HTR-8/SVneo (cell line): ENCODE measurements at places on chromosomes 1 and 21.

GRCh38 chr1:32917521-32917920 lies 16.3 kb upstream of the TMEM54 start:
- DNase-seq = no peak

DNA sequence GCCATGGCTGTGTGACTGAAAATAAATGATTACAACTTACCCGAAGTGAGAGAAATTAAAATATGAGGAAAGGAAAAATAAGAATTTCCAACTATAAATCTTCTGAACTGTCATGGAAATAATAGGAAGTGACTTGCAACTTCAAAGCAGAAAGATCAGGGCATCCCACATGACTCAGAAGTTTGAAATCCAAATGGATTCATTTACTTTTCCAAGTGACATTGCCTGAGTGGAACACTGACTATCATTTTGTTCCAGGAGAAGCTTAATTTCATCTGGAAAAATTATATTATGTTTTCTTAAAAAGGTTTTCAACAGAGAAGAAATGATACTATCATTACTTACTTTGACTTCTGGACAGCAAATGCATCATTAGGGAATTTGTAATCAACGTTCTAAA lies 110.8 kb downstream of the GREM2 start:
- peak; percentile 42 for DNase-seq

GRCh38 chr1:225851805-225852204 lies 30.4 kb downstream of the TMEM63A start:
- no peak for DNase-seq

GRCh38 chr1:2406451-2407041 lies 5.8 kb downstream of the PEX10 start:
- no peak for DNase-seq

- no peak for DNase-seq
These were observed 74.4 kb upstream of the TMPRSS2 start for GRCh38 chr21:41582298-41582840.

DNA sequence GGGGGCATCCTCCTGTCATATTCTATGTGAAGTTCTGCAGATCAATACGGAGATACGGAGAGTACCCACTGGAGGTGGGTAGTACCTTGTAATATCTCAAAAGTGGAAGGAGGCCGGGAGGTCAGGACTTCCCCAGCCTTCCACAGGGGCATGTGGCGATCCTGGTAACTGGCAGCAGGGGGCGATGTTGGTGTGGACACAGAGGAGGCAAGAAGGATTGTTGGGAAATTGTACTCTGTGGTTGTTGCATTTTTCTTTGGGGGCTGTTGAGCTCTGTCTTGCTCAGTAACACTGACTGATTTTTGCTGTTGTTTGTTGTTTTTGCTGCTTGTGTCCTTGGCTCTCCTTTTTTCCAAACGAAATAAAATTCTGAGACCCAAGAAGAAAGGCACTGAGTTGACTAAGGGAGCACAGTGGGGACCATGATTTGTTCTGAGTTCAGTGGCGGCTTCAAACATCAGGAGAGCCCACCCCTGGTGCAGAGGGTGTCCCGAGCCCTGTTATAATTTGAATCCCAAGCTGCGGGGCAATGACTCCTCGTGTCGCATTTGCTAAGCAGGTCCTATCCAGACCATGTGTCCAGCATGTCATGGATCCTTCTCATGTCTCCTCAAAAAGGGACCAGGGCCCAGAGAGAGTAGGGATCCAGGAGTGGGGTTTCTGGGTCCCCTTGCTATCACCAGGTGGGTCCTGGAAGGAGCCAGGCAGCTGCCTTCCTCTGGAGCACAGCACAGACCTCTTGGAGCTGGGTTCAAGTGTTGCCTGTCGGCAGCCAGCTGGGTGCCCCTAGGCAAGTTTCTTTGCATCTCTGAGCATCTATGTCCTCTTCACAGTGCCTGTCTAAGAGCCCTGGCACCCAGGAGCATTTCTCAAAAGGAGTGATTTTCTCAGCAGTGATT lies 22.8 kb downstream of the LHX4 start:
- peak; percentile 61 for DNase-seq

- DNase-seq = no peak
These were observed 1.6 kb downstream of the RPF1 start for GRCh38 chr1:84480650-84481049.

DNA sequence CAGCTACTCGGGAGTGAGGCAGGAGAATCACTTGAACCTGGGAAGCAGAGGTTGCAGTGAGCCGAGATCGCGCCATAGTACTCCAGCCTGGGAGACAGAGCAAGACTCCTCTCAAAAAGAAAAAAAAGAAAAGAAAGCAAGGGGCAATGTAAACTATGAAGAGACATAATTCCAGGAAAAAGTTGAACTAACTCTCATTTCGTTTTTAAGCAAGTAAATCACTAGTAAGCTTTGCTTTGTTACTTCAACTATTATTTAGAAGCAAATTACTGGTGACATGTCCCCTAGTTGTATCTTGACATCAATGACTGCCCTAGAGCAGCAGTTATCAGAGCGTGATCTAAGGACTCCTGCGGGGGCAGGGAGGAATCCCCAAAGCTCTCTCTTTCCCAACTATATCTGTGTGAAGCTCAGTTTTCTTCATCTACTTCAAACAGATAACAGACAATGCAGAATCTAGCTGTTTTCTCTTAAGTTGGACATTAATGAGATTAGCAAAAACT lies 18.7 kb downstream of the CLSTN1 start:
- DNase-seq = no peak

DNA sequence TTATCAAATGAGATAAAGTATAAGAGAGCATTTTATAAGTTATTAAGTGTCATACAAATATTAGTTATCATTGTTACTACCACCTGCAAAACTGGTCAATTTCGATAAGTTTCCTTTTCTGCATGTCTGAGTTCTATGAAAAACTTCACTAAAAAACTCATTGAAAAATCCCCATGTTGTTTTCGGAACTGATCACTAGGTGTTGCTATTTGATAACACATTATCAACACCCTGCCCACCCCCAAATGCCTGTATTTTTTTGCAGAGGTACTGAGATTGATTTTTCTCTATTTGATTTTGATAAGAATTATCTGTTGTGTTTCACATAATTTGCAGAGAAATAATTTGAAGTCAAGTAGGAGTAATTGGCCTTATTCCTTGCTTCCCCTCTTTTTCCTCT lies 22.1 kb upstream of the DISP1 start:
- DNase-seq = peak; percentile 36

DNA sequence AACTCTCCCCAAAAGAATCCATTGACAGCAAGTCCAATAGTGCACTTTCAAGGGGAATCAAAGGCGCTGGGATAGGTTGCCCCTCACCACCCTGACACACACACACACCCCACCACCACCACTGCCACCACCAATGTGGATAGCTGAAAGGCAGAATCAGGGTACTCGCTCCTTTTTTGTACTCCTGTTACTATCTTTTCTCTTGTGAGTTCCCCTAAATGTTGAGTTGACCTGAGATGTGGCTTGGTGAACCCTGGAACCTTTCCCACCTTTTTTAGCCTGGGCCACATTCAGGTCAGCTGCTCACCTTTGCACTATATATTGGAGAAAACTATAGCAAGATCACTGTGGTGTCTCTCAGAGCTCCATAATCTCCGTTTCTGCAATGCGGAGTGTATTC lies 3.9 kb downstream of the S100A8 start:
- no peak for DNase-seq

GRCh38 chr21:44653656-44654575 lies 543 bp downstream of the KRTAP12-4 start:
- DNase-seq = no peak

- DNase-seq = no peak
These were observed 78.2 kb downstream of the MACF1 start for GRCh38 chr1:39282537-39283216.

- no peak for DNase-seq
These were observed 3.4 kb upstream of the ETS2 start for GRCh38 chr21:38802050-38803026.

DNA sequence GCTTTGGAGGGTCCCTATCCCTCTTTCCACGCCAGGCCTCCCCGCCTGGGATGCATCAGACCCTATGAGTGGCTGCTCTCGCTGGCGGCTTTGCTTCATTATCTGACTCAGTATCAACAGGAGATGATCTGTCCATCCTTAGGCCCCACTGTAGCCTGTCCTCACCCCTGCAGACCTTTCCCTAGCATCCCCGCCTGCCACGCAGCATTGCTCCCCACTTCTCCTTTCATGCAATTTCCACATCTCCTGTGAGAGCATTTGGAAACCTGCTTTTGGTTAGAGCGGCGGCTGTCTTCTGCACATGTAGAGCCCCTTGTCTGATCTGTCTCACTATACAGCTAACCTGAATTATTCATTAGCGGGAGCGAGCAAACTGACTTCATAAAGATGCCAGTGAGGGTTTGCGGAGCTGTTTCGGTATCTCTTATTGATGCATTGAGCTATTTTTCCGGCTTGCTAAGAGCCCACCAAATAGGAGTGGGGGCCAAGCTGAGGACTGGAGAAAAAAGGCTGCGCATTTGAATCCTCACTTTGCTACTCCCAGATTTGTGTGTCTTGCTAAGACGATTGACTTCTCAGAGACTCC lies 40.0 kb upstream of the ATP2B4 start:
- no peak for DNase-seq

- DNase-seq = no peak
These were observed 147.9 kb downstream of the RASAL2 start for GRCh38 chr1:178241837-178242236.

DNA sequence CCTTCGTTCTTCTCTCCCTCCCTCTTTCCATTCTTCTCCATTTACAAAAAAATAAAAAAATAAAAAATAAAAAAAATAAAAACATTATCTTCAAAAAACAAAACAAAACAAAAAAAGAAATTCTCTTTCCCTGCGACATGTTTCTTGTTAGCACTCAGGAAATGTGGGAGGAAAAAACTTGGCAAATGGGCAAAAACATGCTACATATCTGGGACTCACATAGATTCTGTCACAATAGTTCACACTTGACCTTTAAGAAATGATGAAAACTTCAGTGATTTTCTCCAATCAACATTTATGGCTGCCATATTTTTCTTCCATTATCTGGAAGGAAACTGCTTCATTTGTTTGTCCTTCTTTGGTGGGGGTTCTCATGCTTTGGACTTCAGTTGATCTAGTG lies 109.3 kb downstream of the PRKAB2 start:
- no peak for DNase-seq

GRCh38 chr1:81540216-81540615 lies 260.5 kb upstream of the ADGRL2 start:
- DNase-seq = no peak

DNA sequence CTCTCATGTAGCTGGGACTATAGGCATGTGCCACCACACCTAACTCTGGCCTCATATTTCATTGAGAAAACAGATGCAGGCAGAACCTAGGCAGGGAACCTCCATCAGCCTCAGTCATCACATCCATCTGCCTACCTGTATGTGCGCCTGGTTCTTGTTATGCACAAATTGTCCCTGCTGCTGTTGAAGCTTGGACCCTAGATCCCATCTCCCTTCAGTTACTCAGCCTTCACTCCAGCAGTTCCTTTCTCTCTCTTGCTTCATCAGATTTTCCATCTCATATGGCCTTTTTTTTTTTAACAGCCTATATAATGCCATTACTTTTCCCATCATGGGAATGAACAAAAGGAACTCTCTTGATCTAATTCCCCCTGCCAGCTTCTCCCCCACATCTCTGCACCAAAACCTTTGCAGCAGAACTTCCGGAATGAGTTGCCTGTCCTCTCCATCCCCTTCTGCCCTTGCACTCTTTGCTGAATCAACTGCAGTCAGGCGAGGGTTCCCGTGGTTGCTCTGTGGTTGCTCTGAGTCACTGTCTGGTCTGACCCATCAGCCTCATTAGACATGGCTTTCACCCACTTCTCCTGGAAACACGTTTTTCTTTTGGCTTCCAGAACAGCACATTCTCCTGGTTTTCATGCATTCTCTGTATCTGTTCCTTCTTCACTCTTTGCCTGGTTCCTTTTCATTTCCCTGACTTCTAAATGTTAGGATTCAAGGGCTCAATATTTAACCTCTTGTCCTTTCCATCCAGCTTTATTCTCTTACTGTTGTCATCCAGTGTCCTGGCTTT lies 41.5 kb downstream of the UBE4B start:
- DNase-seq = peak; percentile 75

- no peak for DNase-seq
These were observed 15.3 kb downstream of the ZBTB7B start for GRCh38 chr1:155017946-155018316.

DNA sequence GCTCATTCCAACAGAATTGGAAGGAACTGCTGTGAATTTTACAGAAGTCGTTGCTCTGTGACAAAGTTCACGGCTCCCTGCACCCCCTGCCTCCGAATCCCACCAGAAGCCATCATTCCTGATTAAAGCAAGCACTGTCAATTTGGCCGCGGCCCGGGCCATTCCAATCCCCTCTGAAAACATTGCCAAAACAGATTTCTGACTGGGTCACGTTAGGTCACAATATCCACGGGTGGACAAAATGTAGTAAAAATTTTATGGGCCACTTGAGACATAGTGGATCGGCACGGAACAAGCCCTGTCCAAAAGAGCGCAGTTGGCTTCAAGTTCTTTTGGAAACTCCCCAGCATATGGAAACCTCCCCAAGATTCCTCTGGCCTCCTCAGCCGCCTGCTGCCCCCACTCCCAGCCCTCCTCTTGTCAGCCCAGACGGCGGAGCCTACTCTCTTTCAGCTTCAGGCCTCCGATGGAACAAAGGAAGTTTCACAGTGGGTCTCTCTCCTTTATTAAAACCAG lies 67.2 kb upstream of the IFNAR2 start:
- no peak for DNase-seq

GRCh38 chr21:18373606-18374005 lies 30.0 kb downstream of the TMPRSS15 start:
- DNase-seq = peak; percentile 27

DNA sequence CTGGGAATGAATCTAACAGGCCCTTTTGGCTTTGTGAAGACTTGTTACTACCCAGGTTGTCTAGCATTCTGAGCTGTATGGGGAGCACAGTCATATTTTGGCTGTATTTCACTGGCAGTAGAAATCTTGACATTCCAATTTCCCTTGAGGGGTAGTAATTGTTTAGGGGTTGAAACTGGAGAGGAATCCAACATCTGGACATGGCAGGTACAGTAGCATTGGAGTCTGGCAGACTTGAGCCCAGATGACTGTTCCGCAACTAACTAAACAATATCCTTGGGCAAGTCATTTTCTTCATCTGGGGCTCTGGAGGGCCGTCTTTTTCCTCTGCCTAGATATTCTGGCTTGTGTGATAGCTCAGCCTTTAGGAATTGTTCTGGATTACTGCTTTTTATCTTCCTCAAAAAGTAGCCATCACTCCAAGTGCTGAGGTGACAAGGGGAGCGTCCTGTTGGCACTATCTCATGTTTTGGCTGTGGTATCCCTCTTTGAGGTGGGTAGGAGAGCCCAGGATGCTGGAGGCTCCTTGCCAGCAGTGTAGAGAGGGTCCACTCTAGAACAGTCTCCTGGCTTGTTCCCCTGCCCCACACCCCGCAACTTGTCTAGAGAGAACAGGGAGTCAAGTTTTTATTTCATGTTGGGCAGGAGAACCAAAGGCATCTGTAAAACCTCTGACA lies 22.7 kb upstream of the NBL1 start:
- no peak for DNase-seq

- DNase-seq = peak; percentile 89
These were observed at the start of gene PTPN14 for GRCh38 chr1:214551436-214552173. PTPN14 (minus strand) TSS chr1:214551602; CDS start chr1:214464803, 86,799 bp downstream.

DNA sequence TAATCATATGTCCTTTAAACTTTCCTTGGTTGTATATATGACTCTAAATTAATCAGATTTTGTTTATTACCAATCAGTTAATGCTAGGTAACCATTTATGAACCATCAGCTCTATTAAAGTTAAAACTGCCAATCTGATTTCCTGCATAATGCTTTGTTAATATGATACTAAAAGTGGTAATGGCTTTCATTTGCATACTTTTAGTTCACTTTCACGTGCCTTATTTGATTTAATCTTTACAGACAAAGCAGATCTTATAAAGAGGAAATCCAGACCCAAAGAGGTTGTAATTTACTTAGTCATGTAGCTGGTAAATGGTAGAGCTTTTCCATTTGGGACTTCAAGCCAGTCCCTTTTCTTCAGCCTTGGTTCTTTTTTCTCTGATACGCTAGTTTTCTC lies 61.3 kb downstream of the CLIC4 start:
- DNase-seq = no peak
